ENCODE measurements at places on chromosomes 1 and 21. TPM values are rescaled to one million over a fixed set of nuclear protein-coding genes. Genes with fewer than 3 reads are reported as not detected.

DNA sequence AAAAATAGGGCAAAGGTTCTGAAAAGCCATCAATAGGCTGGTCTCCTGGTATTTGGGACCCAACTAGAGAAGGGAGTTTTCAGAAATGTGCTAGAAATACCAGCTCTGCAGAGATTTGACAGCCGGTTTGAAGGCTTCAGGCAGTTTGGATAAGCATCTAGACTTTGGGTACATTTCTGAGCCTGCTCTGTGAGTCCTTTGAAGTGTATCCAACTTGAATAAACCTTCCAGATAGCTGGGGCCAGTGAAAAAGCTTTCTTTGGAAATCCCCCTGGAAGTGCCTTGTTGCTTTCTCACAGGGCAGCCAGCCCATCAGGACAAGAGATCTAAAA is 6.4 kb upstream of the PEF1 start:
- DNase-seq: no peak

The S100A3 gene
- polyA plus RNA-seq: 0.69 TPM

The EDARADD gene
- 0.19 TPM for polyA plus RNA-seq

DNA sequence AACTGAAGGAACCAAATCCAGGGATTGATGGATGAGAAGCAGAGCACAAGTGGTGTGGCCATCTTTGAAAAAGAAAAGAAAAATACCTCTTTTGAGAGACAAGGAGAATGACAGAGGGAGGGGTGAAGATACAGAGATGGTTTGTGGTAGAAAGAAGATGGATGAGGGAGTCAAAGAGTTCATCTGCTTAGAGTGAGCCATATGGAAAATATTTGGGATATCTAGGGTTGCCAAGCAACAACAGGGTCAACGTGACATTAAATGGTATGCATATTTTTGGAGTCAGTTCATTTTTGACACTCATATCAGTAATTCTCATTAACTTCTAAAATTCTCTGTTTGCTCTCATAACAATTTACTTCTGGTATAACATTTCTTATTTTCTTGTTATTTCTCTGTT is 50.7 kb downstream of the MACF1 start:
- DNase-seq: no peak

DNA sequence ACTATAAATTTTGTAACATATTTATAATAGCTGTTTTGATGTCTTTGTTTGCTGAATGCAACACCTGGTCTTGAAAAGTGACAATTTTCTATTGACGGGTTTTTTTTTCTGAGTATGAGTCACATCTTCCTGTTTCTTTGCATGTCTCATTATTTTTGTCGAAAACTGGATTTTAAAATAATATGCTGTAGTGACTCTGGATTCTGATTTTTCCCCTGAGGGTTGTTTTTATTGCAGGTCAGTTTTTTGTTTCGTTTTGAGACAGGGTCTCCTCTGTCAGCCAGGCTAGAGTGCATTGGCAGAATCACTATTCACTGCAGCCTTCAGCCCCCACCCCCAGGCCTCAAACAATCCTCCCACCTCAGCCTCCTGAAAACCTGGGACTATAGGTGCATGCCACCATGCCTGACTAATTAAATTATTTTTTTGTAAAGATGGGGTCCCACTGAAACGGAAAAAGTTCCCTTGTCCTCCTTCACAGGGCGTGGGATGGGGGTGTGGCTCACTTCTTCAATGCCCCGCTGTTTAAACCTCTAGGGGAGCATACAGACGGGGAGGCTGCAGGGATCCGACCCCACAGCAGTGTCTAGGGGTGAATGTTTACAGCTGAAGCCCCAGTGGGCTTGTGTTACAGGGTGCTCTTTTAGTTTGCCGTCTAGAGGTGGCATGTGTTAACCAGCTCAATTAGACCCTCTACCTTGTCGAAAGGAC is 11.3 kb upstream of the PPIE start:
- no peak for DNase-seq

DNA sequence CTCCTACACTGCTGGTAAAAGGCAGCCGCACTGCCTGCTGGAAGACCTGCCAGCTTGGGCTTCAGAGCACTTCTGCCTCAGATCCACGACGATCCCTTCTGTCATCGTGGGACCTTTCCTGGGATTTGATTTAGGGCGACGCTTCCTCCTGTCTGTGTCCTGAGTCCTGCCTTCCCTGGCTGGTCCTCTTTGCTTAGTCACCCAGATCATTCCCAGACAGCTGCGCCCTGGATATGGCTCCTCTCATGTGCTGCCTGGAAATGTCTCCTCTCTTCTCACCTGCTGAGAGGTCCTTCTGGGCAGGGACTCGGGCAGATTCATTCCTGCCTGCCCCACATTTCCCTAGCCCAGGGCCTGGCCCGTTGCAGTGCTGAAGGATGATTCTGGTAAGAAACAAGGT is 72.4 kb upstream of the POU3F1 start:
- no peak for DNase-seq

DNA sequence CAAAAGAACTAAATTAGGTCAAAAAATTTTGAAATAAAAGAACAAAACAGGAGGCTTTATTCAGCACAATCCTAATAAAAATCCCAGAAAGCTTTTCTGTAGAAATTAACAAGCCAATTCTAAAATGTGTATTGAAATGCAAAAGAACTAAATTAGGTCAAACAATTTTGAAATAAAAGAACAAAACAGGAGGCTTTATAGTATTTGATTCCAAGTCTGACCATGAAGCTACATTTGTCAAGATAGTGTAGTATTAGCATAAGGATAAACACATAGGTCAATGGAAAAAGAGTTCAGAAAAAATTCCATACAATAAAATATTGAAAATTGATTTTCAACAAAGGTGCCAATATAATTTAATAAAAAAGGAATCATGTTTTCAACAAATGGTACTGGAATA is 10.8 kb downstream of the LRRC40 start:
- DNase-seq: no peak

DNA sequence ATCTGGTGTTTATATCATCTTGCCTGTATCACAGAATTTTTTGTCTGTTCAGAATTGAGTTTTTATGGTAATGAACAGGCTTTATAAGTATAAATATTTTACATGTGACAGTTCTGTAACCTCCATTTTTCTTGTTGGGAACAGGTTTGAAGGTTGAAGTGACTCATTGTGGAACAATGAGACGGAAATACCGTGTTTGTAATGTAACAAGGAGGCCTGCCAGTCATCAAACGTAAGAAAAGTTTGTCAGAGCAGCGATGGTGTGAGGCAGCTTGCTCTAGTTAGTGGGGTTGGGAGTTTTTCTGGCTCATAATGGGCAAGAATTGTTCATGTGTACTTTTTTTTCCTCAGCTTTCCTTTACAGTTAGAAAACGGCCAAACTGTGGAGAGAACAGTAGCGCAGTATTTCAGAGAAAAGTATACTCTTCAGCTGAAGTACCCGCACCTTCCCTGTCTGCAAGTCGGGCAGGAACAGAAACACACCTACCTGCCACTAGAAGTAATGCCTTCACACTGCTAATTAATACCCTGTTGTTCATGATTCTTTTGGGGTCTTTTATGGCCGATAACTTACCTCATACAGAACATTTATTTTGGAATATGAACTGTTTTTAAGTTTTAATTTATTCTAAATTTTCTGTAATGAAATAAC is 75.2 kb upstream of the TEKT2 start:
- DNase-seq: no peak

The EFNA1 gene
- polyA plus RNA-seq: 22.7 TPM

GRCh38 chr1:161082996-161083747 is 6.2 kb downstream of the NECTIN4 start:
- no peak for DNase-seq

The GJA9 gene
- not detected for polyA plus RNA-seq

DNA sequence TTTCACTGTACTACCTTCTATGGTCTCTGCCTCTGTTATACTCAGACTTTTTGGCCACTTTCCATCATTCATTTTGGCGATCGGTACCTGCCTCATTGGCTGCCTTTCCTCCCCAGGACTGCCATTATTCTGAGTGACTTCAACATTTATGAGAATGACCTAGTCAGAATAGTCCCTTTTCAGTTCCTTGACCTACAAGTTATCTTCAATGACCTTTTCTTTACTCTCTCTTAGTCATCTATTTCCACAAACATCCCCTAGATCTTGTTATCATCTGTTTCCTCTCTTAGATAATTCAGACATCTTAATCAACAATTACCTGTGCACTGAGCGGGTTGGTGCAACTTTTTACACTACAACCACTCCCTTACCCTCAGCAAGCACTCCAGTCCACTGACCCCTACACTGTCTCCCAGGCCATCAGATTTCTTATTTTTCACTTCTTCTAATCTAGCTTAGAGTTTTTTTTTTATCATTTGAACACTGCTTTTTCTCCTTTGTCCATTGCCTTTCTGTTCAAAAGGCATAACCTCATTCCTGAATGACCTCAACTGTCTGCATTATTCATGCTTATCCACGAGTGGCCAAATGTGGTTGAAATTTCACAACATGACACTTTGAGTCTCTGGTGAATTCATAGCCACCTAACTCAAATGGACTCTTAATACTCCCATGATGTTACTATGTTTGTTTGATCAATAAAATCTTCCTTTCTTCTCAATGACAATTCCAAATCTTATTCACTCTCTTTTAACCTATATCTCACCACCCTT is 112.7 kb downstream of the HMCN1 start:
- no peak for DNase-seq

The KIF21B gene
- not detected for polyA plus RNA-seq

- no peak for DNase-seq
Observed at GRCh38 chr1:186236921-186237320, 138.1 kb downstream of the TPR start.

- peak; percentile 29 for DNase-seq
Observed at GRCh38 chr1:93079685-93080141, 630 bp downstream of the MTF2 start.

DNA sequence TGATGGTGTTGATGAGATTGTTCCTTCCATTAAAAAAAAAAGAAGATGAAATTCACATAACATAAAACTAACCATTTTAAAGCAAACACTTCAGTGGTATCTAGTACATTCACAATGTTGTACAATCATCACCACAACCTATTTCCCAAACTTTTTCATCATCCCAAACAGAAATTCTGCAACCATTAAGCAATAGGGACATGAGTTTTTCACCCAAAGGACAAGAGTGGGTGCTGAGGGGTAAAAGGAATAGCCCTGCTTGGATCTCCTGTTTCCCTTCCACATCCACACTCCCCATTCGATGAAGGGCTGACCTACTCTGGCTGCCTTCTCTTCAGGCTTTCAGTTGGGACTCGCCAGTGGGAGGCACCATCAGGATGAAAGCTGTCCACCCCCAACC is 59.3 kb downstream of the SLC9A1 start:
- no peak for DNase-seq

The KRTAP19-6 gene
- not detected for polyA plus RNA-seq

- DNase-seq: no peak
Observed at GRCh38 chr1:109622137-109622892, 2.7 kb downstream of the AMPD2 start.

GRCh38 chr1:226625832-226626576 is 77.4 kb downstream of the STUM start:
- DNase-seq: no peak

DNA sequence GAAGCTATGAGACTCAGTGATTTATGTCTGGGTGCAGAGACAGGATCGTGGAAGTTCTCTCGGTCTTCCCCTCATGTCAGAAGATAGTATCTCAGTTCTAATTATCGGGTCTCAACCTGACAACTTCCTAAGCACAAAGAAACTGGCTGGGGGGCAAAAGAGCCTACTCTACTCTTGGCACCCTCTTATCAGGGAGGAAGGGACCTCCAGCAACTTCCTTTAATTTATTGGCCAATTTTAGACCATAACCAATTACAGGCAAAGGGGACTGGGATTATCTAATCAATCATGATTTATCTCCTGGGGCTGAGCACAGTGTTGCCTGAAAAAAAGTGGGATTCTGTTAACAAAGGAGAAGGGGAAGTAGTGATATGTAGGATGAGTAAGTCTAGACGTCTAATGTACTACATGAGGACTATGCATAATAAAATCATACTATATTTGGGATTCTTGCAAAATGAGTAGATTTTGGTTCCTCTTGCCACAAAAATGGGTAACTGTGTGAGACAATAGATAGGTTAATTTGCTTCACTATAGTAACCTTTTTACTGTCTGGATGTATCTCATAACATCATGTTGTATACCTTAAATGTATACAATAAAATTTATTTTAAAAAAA is 98.8 kb downstream of the ZFYVE9 start:
- no peak for DNase-seq

The METTL13 gene
- 23.0 TPM for polyA plus RNA-seq

DNA sequence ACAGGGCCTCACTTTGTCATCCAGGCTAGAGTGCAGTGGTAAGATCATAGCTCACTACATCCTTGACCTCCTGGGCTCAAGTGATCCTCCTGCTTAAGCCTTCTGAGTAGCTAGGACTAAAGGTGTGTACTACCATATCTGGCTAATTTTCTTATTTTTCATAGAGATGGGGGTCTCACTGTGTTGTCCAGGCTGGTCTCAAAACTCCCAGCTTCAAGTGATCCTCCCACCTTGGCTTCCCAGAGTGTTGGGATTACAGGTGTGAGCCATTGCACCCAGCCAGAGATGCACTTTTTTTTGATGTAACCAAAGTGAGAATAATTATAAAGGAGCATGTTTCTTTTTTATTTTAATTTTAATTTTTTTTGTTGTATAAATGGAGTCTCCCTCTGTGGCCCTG is 28.4 kb downstream of the CLIC4 start:
- no peak for DNase-seq

GRCh38 chr1:217431395-217431794 is 199.5 kb downstream of the GPATCH2 start:
- no peak for DNase-seq

The FCER1A gene
- polyA plus RNA-seq: 0.50 TPM

- DNase-seq: no peak
Observed at GRCh38 chr1:155124503-155125463, 2.9 kb upstream of the EFNA1 start.

DNA sequence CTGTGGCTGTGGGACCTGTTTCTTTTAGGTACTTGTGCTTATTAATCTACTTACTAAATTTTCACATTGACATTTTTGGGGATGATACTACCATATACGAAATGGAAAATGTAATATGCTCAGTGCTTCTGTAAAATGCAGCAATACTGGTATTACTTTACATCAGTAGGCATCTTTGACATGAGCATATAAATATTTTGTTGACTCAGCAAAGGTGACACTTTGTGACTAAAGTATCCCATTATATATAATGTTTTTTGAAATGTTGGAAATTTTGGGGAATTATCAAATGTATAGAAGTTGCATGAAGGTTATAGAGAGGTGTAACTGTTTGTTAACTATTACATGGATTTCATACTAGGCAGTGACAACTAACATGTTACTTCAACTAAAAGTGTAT is 2.3 kb upstream of the FAM177B start:
- DNase-seq: no peak

DNA sequence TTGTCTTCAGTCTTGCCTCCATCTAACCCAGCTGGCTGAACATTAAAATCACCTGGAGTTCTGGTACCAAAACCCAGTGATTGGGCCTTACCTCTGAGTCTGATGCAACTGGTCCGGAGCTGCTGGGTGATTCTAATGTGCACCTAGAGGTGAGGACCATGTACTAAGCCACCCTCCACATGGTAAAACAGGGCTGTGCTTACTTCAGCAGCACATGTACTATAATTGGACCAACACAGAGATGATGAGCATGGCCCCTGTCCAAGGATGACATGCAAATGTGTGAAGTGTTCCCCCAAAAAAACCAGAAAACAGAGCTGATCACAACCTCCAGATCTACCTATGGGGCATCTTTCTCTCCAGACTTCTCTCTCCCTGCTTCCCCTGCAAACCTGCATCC is 37.0 kb downstream of the ELK4 start:
- DNase-seq: no peak

All from muscle of arm (tissue), 14 donors.